ENCODE measurements at places on chromosomes 7 and 10.

DNA sequence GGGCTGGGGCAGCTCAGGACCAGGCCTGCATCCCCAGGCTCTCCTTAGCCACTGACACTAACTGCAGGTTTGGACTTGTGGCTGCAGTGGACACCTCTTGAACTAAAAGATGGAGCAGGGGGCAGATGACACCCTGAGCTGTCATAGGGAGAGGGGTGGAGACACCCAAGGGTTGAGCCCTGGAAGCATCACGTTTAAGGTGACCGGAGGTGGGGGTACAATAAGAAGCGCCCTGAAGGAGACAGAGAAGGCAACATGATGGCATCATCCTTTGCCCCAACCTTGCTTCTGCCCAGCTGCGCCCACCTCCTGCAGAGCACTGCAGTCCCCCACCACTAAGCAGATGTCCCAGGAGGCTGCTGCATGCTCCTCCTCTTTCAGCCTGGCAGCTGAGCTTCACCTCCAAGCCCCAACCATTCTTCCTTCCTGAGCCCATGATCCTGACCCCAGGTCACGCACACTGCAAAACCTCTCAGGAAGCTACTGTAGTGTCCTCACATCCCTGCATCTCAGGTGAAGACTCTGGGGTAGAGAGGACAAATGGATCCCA is 25.5 kb downstream of the OGDHL start:
- DNase-seq, result no peak

DNA sequence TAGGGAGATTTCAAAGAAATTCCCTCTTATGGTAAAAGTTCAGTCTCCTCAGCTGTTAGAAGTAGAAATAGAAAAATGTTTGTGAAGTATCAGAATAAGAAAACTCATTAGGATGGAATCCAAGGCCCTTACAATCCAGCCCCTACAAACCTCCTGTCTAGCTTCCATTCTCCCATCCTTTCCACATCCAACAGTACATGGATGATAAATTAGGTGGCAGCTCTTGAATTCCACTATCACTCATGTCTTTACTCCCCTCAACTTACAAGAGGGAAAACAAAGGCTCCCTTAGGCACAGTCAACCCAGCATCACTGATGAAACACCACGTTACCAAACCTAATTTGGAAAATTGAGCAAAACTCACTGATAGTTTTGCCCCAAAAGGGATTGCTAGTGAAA is 23.0 kb downstream of the FAM13C start:
- DNase-seq, result no peak

GRCh38 chr10:103838862-103839518 is 16.4 kb downstream of the SH3PXD2A start:
- DNase-seq, result no peak

DNA sequence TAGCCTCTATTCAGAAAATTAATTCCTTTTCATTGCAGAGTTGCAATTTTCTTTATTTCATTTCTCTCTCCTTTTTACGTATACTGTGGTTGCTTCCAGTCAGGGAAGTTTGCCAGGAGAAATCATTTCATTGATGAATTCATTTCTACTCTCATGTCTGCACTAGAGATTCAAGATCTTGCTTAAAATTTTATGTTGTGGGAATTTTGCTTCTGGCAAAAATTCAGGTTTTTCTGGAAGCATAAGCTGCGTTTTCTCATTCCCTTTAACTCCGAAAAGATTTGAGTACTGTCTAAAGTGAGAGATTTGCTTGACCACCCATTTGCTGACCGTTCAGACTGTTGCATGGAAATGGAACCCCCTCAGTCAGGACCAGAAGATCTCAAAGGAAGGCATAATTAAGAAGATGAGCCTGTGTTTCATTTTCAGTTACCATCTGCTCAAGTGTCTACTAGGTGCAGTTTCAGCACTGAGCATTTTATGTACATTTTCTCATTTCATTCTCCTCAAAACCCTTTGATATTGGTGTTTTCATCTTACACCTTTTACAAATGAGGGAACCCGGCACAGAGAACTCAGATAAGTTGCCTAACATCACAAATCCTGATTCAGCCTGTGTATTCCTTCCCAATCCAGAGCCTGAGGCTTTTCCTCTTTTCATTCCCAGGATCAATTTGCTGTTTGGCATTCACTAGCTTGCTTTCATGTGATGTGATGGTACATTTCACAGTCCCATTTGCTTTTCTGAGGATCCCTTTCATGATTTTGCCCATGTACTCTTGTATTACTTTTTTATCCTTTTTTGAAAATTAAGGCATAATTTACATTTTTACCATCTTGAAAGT is 3.9 kb downstream of the PTPRZ1 start:
- no peak for DNase-seq

DNA sequence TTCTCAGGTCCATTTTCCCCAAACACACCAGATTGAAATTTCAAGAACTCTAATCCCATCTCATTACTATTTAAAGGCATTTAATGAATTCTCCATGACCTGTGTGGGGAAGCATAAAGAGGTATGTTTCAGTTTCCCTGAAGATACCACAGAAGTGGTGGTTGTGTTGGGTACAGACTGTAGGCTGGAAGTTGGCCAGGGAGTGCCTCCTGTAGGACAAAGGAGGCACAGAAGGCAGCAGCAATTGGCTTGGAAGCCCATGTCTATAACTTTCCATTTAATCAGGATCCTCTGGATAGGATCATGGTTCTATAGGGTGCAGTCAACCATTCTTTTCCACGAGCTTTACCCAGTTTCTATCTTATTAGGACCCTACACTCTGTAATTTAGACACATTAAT is 8.6 kb upstream of the BET1 start:
- DNase-seq, result no peak

DNA sequence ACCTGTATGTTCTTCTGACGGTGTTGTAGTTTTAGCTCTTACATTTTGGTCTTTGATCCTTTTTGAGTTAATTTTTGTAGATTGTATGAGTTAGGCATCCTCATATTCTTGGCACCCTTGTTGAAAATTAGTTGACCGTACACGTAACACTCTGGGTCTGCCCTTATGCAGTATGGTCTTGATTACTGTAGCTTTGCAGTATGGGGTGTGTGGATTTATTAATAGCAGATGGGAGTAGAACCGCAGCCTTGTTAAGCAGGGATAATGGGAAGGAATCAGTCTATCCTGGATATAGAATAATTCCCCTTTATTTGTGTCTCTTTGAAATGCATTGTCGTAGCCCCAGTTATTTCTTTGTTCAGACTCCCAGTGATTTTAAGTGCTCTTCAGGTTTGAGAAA is 95.5 kb downstream of the UBE3C start:
- DNase-seq, result no peak

- DNase-seq, result no peak
These were observed 292.7 kb downstream of the ACTR3B start for GRCh38 chr7:153052206-153052605.

DNA sequence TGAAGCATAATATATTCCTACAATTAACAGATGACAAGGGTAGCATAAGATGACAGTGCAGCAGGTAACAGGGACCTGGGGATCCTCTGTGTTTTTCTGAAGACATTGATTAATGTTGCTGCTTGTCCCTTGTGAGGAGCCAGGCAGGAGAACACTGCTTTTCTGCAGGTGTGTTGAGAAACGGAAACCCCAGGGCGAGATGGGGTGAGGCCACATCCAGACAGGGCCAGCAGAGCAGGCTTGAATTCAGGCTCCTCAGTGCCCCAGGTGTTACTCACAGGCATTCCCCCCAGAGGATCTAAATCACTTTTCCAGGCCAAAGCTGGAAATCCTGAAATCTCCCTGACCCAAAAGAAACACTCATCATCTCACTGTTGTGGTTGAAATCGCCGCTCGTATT is 105.3 kb downstream of the CCDC3 start:
- DNase-seq, result no peak

- no peak for DNase-seq
These were observed 55.5 kb upstream of the CALD1 start for GRCh38 chr7:134723892-134724291.

GRCh38 chr10:94093286-94093905 is 99.7 kb downstream of the PLCE1 start:
- DNase-seq, result no peak

DNA sequence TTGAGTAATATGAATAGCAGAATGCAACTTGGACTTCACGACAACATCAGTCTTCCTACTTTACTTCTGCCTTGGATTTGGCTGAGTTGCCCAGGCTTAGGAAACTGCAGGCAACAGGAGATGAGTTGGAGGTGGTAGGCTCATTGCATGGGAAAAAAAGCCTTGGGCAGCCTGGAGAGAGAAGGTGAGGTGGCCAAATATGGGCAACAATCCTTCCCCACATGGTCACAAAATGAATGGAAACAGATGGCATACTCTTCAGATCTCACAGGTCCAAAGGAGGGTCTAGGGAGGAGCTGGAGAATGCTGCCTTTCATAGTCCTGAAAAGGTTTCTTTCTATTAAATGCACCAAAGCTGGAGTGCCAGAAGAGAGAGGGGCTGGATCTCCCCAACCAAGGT is 128.6 kb upstream of the AOAH start:
- no peak for DNase-seq
